ENCODE measurements at places on chromosomes 1 and 21.
A peak's percentile ranks its signal among the peaks of the same experiment; 100 is the strongest.

GRCh38 chr1:19074902-19075721, 118.6 kb upstream of the IFFO2 start:
- DNase-seq: no peak

DNA sequence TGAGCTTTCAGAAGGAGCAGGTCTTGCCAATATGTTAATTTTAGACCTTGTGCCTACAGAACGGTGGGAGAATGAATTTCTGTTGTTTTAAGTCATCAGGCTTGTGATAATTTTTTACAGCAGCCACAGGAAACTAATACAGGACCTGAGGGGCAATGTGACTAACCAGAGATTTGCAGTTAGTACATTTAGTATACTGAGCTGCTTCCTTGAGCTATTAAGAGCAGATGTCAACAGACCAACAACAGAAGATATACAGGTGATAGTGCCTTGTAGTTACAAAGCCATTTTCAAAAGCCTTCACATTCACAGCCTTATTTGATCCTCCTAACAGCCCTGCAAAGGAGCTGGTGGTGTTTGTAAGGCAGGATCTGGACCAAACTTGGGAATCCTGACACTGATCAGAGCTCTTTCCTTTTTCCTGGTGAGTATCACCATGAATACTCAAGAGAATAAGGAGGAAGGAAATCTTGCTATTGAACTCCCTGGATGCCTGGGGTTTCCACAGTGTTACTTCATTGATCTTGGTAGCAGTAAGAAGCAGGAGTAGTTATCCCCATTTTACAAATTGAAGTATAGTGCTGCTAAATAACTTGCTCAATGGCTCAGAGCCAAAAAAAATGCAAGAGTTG, 4.7 kb upstream of the SLAMF1 start:
- DNase-seq: no peak

GRCh38 chr1:11873395-11874257, 14.9 kb upstream of the NPPB start:
- no peak for DNase-seq

GRCh38 chr1:115314092-115314491, 24.0 kb downstream of the NGF start:
- no peak for DNase-seq

DNA sequence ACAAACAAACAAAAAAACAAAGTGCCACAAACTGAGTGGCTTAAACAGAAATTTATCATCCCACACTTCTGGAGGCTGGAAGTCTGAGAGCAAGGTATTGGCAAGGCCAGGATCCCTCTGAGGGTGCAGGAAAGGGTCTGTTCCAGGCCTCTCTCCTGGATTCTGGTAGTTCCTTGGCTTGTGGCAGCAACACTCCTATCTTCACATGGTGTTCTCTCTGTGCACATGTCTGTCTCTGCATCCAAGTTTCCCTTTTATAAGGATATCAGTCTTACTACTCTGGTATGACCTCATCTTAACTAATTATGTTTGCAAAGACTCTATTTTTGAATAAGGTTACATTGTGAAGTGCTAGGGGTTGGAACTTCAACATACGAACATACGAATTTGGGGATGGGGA, 5.3 kb upstream of the VASH2 start:
- DNase-seq: no peak

DNA sequence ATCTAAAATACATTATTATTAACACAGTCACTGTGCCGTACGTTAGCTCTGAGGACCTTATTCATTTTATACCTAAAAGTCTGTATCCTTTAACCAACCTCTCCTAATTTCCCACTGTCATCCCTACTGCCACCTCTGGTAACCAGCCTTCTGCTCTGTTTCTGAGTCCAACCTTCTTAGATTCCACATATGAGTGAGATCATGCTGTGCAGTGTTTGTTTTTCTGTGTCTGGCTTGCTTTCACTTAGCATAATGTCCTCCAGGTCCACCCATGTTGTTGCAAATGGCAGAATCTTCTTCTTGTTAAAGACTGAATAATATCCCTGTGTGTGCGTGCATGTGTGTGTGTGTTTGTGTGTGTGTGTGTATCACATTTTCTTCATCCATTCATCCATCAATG, 64.2 kb downstream of the ETS2 start:
- no peak for DNase-seq

- no peak for DNase-seq
These were observed 169.0 kb downstream of the LBR start for GRCh38 chr1:225258811-225259210.

- DNase-seq: no peak
These were observed 63.5 kb upstream of the KIAA1614 start for GRCh38 chr1:180849031-180849775.

DNA sequence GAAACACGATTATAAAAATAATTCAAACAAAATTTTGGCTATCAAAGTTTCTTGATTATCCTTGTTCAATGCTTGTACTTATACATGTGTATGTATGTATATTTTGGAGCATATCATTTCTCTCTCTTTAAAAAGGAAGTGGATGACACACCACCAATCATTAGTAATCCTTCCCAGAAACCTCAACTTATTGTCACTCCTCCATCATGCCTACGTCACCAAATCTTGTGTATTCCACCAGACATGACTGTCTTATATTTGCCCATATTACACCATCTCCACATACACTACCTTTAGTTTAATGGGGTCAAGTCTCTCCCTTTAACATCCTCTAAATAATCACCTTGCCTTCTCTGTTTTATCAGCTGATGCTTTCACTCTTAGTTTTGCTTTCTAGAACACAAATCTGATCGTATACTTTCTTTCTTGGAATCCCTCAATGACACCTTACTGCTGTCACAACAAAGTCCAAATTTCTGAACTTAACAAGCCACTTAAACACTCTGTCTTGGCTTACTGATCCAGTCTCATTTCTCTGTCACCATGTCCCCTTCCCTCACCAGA, 124.0 kb downstream of the BRINP3 start:
- no peak for DNase-seq

DNA sequence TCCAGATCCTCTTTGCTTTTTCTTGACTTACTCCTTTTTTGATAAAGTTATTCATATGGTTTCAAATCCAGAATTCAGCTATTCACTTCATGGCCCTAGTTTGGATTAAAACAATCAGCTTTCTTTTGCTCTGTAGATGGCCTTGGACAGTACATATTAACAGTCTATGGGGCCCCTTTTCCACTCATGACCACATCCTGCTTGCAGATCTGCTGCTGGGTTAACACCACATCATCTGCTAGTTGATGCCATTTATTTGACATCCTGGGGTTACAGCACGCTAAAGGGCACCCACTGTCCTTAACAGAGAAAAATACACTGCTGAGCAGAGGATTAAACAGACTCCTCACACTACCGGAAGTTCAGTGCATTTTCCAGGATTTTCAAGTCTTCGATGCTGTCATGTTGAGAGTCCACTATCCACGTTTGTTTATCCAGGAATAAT, 941 bp upstream of the IFI16 start:
- peak; percentile 40 for DNase-seq

GRCh38 chr1:110426854-110427253, 19.4 kb upstream of the LAMTOR5 start:
- DNase-seq: no peak
